CD8-positive, alpha-beta T cell (primary cell): ENCODE measurements at places on chromosomes 5 and 9. TPM values are rescaled to one million over a fixed set of nuclear protein-coding genes. Genes with fewer than 3 reads are reported as not detected.
A peak's percentile ranks its signal among the peaks of the same experiment; 100 is the strongest.

Gene BRIX1
- 40.9 TPM for total RNA-seq

DNA sequence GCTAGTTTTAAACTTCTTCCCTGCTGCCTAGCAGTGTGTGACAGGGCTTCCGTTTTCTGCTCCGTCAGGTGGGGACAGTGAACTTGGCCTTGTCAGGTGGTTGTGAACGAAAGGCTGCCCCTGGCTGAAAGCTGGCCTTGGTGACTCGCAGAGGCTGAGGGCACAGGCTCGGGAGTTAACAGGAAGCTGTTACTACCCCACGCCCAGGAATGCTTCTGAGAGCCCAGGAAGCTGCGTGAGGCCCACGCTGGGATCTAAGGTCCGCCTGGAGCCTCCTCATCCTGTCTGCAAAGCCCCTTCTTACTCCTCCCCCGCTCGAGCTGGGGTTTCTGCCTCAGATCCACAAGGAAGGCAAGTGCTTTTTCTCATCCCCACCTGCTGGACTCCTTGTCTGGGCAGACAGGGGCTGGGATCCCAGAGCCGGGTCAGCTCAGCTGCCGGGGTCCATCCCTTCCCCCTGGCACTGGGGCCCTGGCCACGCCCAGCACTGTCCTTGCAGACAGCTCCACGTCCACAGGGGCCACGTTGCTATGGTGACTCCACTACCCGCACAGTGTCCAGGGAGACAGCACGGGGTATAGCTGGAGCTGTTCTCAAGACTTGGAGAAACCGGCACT, 124.7 kb upstream of the TBC1D2 start:
- no peak for DNase-seq

DNA sequence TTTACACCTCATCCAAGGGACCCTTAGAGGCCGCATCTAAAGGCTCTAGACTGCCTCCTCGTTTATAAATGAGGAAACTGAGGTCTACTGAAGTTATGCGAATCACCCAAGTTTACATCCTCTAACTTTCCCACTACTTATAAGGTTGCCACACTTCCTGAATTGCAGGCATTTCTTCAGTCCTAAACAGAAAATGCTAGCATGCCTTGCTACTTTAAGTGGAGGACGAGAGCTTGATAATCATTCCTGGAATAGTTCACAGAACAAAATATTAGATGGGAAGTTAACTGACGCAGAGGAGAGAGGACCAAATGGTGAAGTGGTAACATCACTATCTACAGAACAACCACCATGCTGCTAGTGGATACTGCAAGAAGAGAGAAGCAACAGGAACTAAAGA, 85.8 kb downstream of the GNAQ start:
- peak; percentile 6 for DNase-seq

- DNase-seq = no peak
Measured at GRCh38 chr9:10172476-10172875, 440.3 kb downstream of the PTPRD start.

Gene CXCL14
- not detected for total RNA-seq

Gene TAS2R1
- total RNA-seq = not detected

Gene CCL27
- not detected for total RNA-seq

- no peak for DNase-seq
Measured at GRCh38 chr5:179874136-179874535, 15.5 kb upstream of the MRNIP start.

Gene RAB3C
- total RNA-seq = not detected

DNA sequence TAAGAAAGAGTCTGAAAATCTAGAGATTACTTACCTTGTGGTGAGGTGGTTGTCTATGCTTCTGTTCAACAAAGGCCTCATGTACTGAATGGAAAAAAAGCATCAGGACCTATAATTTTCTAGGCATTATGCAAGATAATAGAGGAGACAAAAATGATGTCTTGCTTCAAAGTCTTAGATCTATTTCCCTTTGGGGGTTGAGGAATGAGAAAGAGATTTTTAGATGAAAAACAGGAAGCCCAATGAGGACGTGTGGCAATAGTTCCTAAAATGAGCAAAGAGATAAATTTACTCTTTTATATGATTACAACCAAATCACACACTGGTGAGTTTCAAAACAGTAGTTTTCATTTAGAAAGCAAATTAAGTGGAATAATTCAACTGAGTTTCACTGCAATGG, 99.5 kb downstream of the GHR start:
- no peak for DNase-seq
